ENCODE measurements at places on chromosomes 12 and 14.

GRCh38 chr12:6263931-6264330, 46.6 kb upstream of the PLEKHG6 start:
- no peak for DNase-seq

DNA sequence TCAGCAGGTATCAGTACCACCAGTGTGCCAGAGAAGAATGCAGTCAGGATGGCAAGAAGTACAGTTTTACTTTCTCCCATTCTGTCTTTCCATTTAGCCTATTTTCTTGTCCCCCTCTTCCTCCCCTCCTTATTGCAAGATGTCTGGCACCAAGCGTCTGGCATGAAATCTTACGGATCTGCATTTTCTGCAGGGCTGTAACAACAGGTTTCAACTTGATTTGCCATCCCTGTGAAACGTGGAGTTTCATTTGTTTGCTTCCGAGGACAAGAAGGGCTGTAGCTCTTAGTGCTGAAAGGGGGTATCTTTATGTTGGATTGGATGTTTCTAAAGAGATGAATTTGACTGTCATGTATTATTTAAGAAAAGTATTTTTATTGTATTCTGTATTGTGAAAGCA, 1110.6 kb downstream of the BCL11B start:
- DNase-seq: no peak

DNA sequence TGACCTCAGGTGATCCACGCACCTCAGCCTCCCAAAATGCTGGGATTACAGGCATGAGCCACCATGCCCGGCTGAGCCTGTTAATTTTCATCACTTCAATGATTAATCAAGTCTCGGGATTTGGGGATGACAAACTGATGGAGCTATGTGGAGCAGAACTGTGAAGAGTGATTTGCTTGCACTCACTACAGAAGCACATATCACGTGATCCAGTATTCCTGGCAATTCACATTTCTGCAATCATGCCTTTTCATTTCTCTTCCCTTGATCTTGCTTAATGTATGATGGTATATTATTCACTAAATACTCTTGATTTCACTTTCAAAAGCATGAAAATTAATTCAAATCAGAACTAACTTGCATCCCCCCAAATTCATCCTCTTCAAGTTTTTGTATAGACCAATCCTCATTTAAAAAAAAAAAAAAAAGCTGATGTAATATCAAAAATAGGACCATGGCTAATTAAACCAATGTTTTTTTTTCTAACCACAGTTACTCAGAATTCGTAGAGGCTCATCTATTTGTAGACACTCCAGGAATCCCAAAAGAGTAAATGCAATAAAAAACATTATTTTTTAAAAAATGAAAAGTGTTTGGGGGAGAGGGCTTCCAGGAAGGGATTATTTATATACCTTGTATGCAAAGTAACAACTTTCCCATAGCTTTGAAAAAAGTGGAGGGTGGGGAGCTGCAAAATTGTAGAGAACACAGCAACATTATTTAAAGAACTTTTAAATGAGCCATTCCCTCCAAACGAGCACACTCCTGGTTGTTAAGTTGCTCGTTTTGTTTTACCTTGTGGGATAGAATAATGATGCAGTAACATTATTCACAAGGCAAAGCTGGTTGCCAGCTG, 7.0 kb upstream of the ATXN2 start:
- DNase-seq: no peak

DNA sequence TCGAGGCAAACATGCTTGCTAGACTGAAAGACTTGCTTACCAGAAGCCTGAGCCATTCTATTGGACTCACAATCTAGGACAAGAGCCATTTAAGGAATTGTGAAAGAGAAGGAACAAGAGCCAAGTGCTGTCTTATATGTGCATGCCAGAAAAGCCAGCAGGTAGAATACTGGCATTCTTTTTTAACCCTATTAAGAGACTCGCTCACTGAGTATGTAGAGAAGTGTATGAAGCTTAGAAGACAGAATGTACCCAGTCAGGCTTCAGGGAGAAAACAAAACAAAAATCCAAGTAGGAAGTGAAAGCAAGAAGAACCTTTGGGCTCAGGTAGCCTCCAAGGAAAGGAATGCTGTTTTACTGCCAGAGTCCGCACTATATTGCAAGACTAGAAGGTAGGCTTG, 65.9 kb downstream of the DCAF5 start:
- DNase-seq: no peak

- no peak for DNase-seq
These were observed 22.9 kb upstream of the CCND2 start for GRCh38 chr12:4250691-4251090.

- DNase-seq: no peak
These were observed 2.6 kb upstream of the SLC11A2 start for GRCh38 chr12:51028813-51029150.

DNA sequence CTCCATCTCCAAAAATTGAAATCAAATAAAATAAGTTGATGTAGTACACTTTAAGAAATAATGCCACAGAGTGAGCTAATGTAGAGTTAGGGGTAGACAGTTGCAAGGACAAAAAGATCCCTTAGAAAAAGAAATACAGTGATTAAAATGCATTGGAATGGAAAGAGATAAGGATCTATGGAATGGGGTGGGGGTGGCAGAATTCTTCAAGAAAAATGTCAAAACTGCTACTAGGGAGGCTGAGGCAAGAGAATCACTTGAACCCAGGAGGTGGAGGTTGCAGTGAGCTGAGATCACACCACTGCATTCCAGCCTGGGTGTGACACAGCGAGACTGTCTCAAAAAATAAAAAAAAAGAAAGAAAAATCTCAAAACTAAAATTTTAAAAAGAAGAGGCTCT, 6.5 kb downstream of the OLR1 start:
- no peak for DNase-seq

GRCh38 chr12:47079981-47080724, 394 bp upstream of the AMIGO2 start:
- no peak for DNase-seq

- DNase-seq: no peak
These were observed 125.0 kb downstream of the CCDC60 start for GRCh38 chr12:119459481-119459880.

DNA sequence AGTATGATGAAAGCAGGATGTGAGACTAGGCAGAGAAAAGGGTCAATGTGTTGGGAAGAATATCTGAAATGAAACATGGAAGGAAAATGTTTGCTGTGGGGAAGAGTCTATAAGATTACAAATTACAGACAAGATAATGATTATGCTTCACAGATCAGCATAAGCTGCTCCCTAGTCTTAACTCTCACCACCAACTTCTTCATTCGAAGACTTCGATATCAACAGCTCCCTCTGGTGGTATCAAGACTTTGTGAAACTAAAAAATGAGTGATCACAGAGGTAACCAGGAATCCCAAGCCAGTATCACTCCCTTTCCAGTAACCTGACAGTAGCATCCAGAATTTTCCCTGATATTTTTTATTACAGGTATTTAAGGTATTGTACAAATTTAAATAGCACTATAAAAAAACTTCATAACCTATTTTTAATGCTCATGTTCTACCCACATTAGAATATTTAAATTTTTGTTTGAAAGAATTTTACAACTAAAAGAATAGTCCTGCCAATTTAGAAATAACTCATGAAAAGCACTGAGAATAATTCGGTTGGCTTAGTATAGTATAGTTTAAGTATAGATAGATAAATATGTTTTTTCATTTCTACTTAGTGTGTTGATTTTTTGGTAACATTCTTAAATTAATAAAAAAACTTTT, 84.4 kb downstream of the C2CD5 start:
- DNase-seq: no peak

DNA sequence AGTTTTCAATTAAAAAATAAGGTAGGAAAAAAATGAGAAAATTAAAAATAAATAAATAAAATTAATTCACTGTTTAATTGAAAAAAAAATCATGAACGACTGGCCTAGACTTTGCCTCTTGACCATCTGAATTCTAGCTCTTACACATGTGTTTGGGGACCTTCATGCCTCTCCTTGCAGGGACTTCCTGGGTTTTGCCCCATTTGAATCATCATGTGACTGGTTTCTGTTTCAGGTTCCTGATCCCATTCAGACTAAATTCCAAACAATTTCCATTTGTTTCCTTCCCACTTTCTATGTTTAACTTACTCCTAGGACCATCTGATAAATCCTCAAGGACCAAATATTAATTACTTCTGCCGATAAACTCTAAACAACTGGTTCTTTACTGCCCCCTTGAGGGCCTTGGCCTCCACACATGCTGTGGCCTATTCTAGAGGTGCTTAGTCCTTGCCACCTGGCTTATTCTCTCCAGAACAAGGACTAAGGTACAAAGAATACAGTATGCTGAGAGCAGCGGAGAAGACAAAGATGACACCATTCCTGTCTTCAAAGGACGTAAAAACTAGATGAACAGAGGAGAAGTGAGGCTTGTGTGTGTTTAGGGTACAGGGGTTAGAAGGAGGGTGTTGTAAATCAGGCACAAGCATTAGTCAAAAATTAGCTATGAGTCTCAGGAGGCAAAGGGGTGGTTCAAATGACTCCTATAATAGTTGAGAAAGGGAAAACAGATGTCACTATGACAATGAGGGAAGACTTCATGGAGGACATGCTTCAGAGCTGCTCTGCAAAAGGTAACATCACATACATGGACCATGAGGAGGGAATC, 125.8 kb upstream of the AVPR1A start:
- no peak for DNase-seq

GRCh38 chr14:94676495-94677185, 64.4 kb downstream of the SERPINA3 start:
- DNase-seq: no peak

GRCh38 chr12:104054681-104055346, 4.8 kb upstream of the GLT8D2 start:
- no peak for DNase-seq

DNA sequence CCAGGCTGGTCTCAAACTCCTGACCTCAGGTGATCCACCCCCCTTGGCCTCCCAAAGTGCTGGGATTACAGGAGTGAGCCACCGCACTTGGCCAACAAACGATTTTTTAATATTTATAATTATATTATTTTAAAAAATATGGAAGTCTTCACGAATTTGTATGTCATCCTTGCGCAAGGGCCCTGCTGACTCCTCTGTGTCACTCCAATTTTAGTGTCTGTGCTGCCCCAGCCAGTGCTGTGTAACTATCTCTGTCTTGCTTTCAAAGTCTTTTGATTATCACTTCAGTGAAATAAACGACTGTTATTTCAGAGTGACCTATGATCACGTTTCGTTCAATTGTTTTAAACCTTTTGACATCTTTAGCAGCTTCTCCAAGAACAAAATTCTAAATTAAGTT, 13.1 kb upstream of the MMP17 start:
- no peak for DNase-seq

- DNase-seq: no peak
These were observed 114.3 kb downstream of the PPM1A start for GRCh38 chr14:60363275-60363674.

- no peak for DNase-seq
These were observed 38.5 kb downstream of the GNPTAB start for GRCh38 chr12:101792046-101792931.

GRCh38 chr12:99135376-99135775, 490.3 kb downstream of the APAF1 start:
- no peak for DNase-seq

Measured in GF-D8 (cell line).